CD8-positive, alpha-beta T cell (primary cell): ENCODE measurements at places on chromosomes 13 and 19.

DNA sequence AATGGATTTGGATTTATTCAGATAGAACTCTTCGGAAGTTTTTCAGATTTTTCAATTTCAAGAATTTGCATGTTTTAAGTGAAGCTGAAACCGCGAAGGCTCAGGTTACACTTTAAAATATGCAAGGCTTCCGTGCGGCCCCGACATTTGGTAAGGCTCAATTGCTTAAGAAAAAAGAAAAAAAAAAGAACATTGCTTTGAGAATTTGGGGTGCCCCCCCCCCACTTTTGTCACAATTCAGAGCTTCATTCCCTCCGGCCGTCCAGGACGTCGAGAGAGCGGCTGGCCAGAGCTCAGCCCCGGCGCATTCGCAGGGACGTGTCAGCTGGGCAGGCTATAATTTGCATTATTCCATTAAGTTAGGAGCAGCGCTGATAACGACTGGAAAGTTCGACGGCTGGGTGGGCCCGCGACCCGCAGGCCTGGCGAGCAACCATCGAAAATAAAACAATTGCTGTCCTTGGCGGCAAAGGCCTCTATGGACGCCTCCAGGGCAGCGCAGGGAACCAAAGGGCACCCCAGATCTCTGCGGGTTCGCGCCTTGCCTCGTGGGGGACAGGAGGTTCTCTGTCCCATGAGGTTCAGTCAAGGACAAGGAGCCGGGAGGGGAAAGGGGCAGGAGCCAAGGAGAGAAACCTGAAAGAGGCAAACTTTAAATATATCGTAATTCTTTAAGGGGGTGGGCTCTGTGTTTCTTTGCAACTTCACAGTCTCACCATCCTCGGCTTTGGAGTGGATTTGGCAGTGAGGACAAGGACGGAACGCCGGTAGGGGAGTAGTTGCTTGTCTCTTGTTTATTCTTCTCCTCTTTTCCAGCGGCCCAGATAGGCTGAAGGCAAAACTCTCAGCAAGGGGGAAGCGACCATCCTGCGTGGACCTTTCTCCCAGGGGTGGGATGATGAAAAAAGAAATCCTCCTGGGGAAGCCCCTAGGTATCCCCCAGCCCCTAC, 7.0 kb downstream of the SOX21 start:
- no peak for DNase-seq

- DNase-seq = no peak
These were observed 13.5 kb downstream of the WIZ start for GRCh38 chr19:15436012-15436825.

DNA sequence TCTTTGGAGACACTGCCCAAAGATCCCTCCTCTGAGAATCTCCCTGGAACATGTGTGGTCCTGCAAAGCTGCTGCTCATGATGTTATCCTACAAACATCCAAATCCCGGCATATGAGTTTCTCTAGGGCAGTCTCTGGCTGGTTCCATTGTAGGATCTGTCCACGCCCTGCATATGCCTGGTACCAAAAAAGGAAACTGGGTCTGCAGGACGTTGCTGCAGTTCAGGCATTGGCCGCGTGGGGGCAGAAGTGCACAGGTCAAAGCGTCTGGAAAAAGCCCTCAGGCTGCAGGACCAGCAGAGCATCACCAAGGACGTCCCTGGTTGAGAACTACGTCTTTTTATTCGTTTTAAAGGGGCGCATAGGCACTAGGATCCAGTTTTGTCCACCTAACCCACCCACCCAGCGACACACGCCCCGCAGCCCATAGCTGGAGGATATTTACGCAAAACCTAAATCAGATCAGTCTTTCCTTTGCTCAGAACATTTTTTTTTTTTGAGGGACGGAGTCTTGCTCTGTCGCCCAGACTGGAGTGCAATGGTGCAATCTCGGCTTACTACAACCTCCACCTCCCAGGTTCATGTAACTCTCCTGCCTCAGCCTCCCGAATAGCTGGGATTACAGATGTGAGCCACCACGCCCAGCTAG, 12.9 kb upstream of the ZNF564 start:
- DNase-seq = peak; percentile 91

DNA sequence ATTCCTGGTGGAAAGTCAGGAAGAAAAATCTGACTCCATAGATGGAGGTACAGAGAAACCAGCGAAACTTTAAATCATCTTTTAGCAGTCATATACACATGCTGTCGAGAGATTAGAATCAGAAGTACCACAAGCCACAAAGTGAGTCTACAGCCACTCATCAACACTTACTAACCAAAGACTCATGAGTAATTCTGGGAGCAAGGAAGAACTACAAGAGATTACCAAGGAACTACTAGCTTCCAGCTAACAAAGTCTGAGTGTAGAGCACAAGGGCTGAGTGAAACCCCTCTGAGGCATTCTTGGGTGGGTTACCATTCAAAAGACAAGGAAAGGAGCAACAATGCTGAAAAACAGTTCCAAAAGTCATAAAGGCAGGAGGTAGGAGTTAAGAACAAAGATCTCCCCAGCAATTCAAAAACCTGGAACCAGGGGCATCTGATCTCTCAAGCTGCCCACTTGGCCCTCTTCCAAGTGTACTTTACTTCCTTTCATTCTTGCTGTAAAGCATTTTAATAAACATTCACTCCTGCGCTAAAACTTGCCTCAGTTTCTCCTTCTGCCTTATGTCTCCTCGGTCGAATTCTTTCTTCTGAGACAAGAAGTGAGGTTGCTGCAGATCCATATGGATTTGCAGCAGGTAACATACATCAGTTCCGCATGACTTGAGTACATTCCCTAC, 13.0 kb downstream of the RBM26 start:
- peak; percentile 75 for DNase-seq

DNA sequence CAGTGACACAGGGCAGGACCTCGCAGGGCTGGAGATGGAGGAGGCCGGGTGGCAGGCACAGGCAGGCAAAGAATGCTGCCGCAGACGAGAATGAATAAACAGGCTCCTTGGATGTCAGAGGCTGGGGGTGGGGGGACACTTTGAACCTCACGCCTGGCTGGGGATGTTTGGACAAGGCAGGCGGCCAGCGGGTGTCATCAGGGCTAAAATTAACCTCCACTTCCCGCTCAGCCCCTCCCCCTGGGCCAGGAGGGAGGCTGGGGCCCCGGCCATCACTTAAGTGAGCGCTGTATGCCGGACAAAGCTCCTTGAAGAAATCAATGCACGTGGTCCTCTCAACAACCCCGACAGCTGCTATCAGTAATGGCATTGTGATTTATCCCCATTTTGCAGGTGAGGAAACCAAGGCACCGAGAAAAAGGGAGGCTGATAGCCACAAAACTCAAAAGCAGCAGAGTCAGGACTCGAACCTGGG, 10.3 kb upstream of the FUT5 start:
- no peak for DNase-seq

DNA sequence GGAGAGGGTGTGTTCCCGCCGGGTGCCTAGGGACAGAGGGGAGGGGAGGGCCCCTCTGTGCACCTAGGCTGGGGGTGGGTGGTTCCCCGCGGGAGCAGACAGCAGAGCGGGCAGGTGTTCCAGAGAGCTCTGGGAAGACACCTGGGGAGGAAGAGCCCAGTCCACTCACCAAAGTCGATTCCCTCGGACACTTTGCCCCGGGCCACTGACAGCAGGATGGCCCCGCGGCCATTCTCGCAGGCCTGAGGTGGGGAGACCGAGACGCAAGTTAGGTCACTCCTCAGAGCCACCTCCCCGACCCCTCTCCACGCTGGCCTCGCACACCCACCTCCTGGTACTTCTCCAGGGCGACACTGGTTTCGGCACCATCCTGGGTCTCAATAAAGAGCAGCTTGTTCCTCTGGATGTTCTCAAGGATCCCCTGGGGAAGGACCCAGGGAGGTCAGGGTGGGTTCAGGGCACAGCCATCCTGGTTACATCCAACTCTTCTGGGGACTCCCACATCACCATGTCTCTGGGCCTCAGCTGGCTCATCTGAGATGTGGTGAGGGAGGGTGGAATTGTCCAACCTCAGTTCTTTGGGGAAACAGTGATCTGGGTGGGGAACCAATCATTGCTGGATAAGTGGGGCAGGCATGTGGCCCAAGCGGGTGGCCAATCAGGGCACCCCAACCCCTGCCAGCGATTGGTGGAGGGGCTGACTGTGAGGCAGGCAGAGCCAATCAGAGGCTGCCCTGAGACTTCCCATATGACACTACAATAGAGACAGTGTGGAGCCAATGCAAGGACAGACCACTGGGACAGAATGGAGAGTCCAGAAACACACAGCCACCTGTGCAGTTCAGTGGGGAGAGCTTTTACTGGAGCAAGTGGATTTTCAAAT, 12.6 kb downstream of the KLC3 start:
- DNase-seq = no peak

GRCh38 chr13:73894995-73895571, 239.1 kb downstream of the KLF12 start:
- no peak for DNase-seq

DNA sequence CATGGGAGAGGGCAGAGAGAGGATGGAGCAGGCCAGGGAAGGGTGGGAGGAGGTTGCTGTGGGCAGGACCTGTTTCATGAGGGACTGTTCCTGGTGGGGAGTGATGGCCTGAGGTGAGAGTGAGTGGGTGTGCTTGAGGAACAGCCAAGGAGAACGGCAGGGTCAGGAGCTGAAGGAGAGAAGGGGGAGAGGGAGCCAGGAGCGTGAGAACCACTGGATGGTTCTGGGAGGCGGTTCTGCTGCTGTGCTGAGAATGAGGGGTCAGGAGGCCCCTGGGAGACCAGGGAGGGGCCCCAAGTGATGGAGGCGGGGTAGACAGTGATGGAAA, 7.8 kb downstream of the SIN3B start:
- no peak for DNase-seq

GRCh38 chr19:17553256-17553655, 2.2 kb upstream of the COLGALT1 start:
- no peak for DNase-seq

DNA sequence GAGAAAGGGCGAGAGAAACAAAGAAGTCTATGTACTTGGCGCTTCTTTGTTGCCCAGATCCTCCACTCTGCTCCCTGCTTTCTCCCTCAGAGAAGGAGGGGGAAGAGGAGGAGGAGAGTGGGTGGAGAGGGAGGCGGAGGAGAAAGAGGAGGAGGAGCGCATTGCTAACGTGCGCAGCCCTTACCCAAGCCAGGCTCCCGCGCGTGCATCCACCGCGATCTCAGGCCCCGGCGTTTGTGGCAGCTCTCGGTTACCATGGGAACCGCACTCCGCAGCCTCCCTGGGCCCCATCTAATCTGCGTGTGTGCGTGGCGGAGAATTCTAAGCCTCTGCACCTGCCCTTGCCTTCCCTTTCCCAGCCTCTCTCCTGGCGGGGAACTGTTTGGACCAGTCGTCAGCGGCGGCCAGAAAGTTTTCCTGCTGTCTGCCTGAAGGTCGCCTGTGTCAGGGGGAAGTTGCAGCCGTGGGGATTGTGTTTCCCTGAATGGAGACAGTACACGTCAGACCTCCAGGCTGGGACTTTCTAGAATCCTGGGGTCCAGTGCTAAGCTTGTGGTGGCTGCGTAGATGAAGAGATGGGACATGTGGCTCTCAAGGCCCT, at the start of gene ERICH6B:
ERICH6B (minus strand) TSS at position 239 of the 601 bp plus-strand sequence. CDS start 18,734 bp downstream, outside the sequence.
- DNase-seq = no peak

- no peak for DNase-seq
These were observed 1373.7 kb downstream of the PCDH9 start for GRCh38 chr13:65856431-65856830.

DNA sequence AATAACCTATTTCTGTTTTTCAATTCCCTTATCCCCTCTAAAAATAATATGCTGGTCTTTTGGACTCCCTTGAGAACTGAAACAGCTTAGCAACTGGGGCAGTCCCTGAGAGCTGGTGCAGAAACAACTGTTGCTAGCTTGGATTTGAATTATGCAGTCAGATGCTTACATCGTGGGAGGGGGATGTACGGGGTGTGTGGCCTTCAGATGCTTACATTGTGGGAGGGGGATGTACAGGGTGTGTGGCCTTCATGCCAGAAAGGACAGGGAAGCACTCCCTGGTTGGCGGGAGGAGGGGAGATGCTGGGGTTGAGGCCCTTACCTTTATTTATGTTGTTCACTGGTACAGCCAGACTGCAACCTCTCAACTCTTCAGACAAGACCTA, 25.6 kb downstream of the LRCH1 start:
- no peak for DNase-seq

- no peak for DNase-seq
These were observed 84.0 kb downstream of the ATP11A start for GRCh38 chr13:112773601-112774447.

DNA sequence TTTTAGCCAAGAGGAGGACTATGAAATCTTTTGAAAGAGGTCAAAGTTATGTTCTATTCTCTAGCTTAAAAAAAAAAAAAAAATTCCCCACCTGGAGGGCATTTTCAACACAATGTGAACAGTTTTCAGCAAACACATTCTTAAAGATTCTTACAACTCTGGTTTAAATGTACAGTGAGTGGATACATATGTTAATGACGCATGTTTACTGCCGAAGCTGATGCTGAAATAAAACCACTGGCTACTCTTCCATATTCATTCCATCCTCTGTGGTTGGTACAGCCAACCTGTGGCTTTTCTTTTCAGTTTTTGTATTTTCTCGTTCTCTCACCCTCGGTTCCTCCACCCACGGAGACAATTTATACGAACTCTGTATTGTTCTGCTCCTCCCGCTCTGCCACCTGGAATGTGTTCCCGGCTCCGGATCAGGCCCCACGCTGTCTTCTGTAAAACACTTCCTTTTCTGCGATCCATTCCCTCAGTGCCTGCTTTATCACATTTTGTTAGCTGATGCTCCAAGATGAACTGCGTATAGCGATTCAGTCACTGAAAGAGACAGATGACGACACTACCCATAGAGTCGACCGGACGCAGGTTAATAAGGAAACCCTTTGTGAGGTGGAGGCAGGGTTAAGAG, 466.4 kb upstream of the ARGLU1 start:
- DNase-seq = no peak

DNA sequence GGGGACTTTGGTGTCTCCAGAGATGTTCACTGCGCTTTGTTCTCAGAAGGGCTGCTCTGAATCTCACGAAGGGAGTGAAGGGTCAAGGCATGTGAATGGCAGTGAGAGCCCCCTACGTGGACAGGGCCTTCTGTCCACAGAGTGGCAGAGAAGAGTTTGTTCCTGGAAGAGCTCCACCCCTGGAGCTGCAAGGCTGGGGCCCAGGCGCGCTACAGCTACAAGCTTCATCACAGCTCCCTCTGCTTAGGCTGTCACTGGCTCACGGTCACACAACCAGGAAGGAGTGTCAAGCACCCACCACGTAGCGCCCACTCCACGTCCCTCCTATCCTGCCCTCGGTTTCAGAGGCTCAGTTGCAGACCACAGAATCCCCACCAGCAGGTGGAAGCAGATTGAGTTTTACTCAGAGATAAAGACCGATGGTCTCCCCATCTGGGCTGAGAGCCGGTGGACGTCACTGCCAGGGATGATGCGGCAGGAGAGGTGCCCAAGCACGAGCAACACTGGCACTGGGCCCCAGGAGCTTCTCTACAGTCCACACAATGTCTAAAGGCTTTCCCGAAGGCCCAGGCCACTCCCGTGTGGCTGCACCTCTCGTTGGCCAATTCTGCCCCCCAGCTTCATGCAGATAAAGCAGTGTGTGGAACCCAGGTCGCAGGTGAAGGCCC, 23.0 kb upstream of the TFDP1 start:
- no peak for DNase-seq

- no peak for DNase-seq
These were observed 165.2 kb downstream of the TDRD3 start for GRCh38 chr13:60562096-60562780.

- DNase-seq = no peak
These were observed 134.1 kb upstream of the RXFP2 start for GRCh38 chr13:31605076-31605860.

- DNase-seq = no peak
These were observed 293.6 kb downstream of the OXGR1 start for GRCh38 chr13:96700657-96701056.
